ENCODE measurements at places on chromosomes 7 and 10. TPM values are rescaled to one million over a fixed set of nuclear protein-coding genes. Genes with fewer than 3 reads are reported as not detected.

TACC2 gene
- polyA plus RNA-seq = not detected

DNA sequence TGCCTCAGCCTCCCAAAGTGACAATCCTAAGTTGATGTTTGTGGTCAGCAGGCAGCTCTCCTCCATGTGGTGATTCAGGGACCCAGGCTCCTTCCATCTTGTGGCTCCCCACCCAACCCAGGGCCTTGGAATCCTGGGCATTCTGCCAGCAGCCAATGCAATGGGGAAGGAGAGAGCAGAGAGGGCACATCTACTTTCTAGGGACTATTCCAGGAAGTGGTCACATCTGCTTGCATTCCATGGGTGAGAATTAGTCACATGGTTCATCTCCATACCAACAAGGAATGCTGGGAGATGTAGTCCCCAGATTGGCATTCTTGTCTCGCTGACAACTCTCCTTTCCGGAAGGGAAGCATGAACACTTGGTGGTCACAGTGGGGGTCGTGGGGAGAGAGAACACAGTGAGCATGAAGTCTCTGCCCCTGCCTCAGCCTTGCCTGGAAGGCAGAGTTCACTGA lies 9.9 kb upstream of the SRRM3 start:
- H3K27me3 ChIP-seq = no peaks in the 10 kb centered on the region
- no peak for DNase-seq
- no peaks in the 10 kb centered on the region for H3K4me1 ChIP-seq

DOCK1 gene
- polyA plus RNA-seq = 0.35 TPM

GRCh38 chr7:16745645-16746044 lies 7.9 kb upstream of the TSPAN13 start:
- DNase-seq = no peak
- H3K27me3 ChIP-seq = no peaks in the 10 kb centered on the region
- H3K4me3 ChIP-seq = no peak overlapping the region
- H3K36me3 ChIP-seq = no peaks in the 10 kb centered on the region

CTAGE6 gene
- not detected for polyA plus RNA-seq

CDC14C gene
- not detected for polyA plus RNA-seq

- H3K36me3 ChIP-seq = no peaks in the 10 kb centered on the region
- H3K27me3 ChIP-seq = no peaks in the 10 kb centered on the region
- H3K4me1 ChIP-seq = no peaks in the 10 kb centered on the region
- H3K27ac ChIP-seq = no peak overlapping the region
- no peak for DNase-seq
Measured at GRCh38 chr10:93837822-93838221, 56.0 kb upstream of the SLC35G1 start.

UBE2D1 gene
- 119 TPM for polyA plus RNA-seq
